GM12878 (cell line): ENCODE measurements at places on chromosomes 7 and 10.

DNA sequence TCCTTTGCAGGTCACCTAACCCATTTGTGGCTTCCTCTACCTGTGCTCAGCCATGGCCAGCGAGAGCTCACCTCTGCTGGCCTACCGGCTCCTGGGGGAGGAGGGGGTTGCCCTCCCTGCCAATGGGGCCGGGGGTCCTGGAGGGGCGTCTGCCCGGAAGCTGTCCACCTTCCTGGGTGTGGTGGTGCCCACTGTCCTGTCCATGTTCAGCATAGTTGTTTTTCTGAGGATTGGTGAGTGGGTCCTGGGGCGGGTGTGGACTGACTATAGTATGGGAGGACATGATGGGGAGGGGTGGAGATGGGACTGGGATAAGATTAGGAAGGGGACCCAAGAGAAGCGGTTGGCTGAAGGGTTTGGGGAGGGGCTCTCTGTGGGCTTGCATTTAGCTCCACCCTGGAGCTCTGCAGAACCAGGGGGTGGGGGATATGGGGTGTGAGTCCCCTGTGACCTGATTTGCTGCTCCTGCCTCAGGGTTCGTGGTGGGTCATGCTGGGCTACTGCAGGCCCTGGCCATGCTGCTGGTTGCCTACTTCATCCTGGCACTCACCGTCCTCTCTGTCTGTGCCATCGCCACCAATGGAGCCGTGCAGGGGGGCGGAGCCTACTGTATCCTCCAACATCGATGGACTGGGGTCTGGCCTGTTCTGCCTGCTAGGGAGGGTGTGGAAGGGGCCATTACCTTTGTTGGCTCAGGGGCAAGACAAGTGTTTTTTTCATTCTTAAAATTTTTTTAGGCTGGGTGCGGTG is 1.8 kb downstream of the SLC12A9 start:
- DNase-seq = no peak

DNA sequence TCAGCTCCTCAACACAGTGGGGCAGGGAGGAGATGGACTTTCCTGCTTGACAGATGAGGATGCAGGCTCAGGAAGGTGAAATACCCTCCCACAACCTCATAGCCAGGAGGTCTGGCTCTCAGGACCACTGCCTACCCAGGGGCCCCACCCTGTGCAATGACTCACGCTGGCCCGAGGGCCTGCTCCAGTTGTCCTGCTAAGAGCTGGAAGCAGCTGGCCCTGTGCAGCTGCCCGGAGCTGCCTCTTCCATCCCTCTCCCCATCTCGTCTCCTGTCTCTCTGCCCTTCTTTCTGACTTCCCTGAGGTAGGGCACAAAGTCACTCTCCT is 123.9 kb downstream of the ZMIZ1 start:
- no peak for DNase-seq

DNA sequence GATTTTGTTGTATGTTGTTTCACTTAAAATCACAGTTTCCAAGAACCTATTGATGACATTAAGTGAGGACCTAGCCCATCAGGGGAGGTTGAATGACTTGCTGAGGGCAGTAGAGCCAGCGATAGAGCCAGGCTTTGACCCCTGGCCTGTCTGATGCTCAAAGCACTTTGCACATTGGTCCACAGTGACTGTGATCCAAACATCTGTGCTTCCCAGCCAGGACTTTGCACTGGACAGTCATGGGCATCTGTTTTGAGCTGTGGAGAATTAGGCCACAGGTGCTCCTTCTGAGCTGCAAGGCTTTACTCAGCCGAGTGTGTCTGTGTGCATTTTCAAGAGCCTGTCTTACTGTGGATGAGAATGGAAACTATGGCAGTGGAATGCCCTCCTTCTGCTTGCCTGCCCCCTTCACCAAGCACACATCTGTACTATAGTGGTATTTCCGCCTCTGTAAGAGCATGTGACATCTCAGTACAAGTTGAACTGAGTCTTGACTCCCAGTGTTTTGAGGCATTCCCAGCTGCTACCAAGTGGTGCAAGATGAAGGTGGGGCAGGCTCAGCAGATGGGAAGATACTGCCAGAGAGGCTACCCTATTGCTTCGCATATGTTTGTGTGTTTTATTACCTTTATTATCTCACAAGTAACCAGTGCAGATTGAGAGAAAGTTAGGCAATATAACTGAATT is 72.7 kb upstream of the AOAH start:
- DNase-seq = no peak

- no peak for DNase-seq
Observed at GRCh38 chr7:6438427-6438826, 9.3 kb downstream of the DAGLB start.

GRCh38 chr7:22730921-22731654 is 4.1 kb downstream of the IL6 start:
- DNase-seq = no peak

DNA sequence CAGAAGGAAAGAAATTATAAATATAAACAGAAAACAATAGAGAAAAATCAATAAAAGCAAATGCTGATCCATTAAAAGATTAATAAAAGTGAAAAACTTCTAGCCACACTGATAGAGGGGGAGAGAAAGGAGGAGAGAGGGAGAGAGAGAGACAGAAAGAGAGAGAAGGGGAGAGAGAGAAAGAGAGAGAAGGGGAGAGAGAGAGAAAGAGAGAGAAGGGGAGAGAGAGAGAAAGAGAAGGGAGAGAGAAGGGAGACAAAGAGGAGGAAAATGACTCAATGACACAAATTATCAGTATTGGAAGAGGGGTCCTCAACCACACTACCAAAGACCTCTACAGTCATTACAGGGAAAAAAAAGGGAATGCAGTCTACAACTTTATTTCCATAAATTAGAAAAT is 94.4 kb upstream of the VIPR2 start:
- DNase-seq = no peak

- DNase-seq = no peak
Observed at GRCh38 chr7:124168616-124169015, 135.7 kb upstream of the TMEM229A start.

GRCh38 chr10:113515161-113515560 is 37.7 kb upstream of the HABP2 start:
- DNase-seq = no peak

DNA sequence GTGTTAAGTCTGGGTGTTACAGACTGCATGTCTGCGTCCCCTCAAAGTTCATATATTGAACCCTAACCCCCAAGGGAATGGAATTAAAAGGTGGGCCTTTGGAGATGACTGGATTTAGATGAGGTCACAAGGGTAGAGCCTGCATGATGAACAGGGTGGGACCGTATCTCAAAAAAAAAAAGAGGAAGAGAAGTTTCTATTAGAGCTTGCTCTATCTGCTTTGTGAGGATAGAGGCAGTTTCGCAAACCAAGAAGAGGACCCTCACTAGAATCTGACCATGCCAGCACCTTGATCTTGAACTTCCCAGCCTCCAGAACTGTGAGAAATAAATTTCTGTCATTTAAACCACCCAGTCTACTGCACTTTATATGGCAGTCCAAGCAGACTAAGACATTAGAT is 1.4 kb downstream of the KIN start:
- no peak for DNase-seq

- DNase-seq = no peak
Observed at GRCh38 chr7:41882256-41882655, 179.4 kb upstream of the INHBA start.

DNA sequence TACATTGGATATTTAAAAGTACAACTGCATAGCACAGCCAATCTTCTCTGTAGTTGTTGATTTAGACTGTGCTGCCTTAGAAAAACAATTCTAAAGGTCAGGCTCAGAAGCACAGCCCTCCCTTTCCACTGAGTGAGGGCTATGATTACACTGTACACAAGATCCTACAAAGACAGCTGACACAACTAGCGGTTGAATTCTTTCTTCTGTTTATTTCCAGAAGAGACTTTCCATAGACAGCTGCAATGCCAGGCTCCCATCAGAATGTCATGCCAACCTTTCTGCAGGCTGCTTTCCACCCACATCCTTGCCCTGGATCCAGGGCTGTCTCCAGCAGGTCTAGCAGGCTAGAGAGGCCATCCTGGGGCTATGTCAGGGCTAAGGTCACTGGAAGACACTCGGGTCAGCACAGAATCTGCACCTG is 39.3 kb downstream of the FAM13C start:
- no peak for DNase-seq

GRCh38 chr7:105580022-105580740 is 1.1 kb downstream of the EFCAB10 start:
- no peak for DNase-seq

DNA sequence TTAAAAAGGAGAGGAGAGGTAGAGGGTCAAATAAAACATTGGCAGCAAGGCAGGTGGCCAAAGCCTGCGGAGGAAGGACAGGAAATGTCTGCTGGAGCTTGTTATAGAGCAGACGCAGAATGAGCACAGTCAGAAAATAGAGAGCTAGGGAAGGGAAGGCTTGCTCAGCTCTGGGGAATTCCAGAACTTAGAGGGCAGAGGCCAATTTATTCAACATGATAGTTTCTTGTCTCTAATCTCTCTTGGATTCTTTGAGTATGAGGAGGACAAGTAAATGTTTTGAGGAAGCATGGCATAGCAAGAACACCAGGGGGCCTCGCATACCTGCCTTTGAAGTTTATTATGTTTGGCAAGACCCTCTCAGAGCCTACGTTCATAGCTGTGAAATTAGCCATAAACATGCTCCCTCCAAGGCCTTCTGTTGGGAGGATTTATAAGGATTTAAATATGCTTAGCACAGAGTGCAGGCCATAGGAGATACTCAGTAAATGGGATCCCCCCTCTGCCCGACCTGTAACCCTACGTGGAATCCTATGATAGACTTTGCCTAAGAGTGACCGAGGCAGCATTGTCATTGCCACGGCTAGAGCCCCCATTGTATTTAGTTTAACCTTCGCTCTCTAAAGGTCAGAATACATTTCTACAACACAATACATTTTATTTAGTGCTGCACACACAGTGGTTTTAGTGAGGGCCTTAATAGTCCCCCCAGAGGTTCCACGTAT is 293.9 kb downstream of the CCDC3 start:
- peak; percentile 11 for DNase-seq

- DNase-seq = no peak
Observed at GRCh38 chr10:110833234-110833940, 38.3 kb upstream of the PDCD4 start.

GRCh38 chr7:11819947-11820346 is 12.1 kb downstream of the THSD7A start:
- no peak for DNase-seq

DNA sequence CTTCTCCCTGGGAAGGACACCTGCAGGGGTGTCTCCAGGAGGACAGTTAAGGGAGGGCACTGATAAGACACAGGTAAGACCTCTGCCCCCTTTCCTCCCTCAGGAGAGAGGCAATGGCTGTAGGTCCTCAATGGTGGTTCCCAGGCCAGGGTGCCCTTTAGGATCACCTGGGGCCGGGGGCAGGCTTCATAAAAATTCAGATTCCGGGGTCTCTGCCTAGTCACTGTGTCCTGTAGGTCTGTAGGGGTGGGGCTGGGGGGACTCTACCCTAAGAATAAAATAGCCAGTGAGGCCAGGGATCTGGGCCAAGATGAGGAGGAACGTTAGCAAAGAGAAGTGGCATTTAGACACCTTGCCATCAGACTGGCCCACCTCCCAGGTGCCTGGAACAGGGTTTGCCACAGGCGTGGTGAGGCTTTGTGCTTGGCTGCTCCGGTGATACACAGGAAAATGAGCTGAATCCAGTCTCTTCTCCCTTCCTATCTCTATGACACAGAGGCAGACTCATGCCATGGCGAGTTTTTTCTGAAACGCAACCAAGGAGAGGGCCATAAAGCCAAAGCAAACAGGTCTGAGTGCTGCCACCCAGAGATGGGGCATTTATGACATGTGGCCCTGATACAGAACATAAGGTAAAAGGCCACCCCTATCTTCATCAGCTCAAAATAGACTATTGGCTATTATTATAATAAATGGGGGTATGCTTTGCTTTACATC is 52.6 kb downstream of the SH3PXD2A start:
- no peak for DNase-seq

DNA sequence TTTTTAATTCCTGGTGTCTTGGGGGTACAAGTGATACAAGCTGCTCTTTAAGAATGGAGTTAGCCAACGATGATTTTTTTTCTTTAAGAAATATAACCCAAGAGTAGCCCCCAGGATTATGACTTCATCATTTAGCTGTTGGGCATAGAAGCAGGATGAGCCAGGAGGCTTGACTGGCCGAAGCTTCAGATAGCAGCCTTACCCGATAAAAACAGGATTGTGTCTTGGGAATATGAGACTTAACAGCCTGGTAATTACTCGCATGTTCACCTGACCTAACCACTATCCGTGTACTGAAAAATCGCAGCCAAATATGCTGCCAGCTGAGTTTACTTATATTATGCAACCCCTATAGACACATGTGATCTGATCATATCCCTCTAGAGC is 346.0 kb upstream of the BMPER start:
- no peak for DNase-seq

GRCh38 chr7:108020585-108020984 is 17.6 kb upstream of the LAMB1 start:
- DNase-seq = no peak

- no peak for DNase-seq
Observed at GRCh38 chr10:59434463-59435321, 72.3 kb upstream of the FAM13C start.

GRCh38 chr10:84007482-84007881 is 131.8 kb upstream of the GHITM start:
- no peak for DNase-seq

- no peak for DNase-seq
Observed at GRCh38 chr7:30479202-30480120, 877 bp upstream of the NOD1 start.

DNA sequence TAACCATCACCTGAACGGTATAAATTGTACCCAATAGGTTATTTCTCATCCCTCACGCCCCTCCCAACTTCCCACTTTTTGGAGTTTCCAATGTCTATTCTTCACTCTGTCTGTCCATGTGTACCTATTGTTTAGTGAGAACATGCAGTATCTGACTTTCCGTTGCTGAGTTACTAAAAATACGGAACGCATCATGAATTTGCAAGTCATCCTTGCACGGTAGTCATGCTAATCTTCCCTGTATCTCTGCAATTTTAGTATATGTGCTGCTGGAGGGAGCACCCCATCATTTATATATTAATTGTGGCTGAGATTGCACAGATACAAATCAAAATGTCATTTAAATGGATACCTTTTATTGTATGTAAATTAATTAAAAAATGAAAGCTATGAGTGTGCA is 75.7 kb upstream of the SFMBT2 start:
- no peak for DNase-seq

GRCh38 chr7:141916099-141916498 is at the start of gene OR9A4:
Gene OR9A4 (plus strand): TSS chr7:141916399. CDS start chr7:141918876, 2,477 bp downstream.
- DNase-seq = no peak

DNA sequence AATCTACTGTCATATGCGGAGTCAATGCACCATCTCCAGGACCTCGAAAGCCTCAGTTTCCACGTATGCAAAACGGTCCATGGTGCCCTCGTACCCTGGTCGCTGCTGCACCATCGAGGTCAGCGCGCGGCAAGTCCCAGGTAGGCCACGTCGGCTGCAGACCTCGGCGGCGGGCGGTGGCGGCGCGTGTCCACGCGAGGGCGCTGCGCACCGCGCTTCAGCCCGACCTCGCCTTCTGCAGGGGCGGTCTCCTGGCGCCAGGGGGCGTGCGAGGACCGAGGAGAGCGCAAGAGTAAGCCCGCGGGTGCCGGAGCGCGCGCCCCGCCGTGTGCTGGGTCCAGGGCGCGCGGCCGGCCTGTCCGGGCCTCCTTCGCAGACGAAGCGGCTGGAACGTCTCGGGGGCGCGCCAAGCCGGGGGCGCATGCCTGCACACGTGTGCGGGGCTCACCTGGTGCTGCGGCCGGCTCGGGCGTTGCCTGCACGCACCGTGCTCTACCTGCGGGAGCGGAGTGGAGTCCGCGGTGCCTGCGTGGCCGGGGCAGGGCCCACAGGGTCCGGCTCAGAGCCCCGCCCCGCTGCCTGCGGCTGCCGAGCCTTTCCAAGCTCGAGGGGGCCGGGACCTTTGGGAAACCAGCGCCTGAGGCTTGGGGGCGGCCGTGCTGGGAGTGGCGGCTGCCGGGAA is 54.0 kb downstream of the GLRX3 start:
- peak; percentile 13 for DNase-seq

GRCh38 chr7:64665980-64666662 is at the start of gene ZNF107:
Gene ZNF107 (plus strand): TSS chr7:64666133. CDS start chr7:64666283, 150 bp downstream.
- peak; percentile 89 for DNase-seq
